ENCODE measurements at places on chromosomes 16 and 17.
A peak's percentile ranks its signal among the peaks of the same experiment; 100 is the strongest.

DNA sequence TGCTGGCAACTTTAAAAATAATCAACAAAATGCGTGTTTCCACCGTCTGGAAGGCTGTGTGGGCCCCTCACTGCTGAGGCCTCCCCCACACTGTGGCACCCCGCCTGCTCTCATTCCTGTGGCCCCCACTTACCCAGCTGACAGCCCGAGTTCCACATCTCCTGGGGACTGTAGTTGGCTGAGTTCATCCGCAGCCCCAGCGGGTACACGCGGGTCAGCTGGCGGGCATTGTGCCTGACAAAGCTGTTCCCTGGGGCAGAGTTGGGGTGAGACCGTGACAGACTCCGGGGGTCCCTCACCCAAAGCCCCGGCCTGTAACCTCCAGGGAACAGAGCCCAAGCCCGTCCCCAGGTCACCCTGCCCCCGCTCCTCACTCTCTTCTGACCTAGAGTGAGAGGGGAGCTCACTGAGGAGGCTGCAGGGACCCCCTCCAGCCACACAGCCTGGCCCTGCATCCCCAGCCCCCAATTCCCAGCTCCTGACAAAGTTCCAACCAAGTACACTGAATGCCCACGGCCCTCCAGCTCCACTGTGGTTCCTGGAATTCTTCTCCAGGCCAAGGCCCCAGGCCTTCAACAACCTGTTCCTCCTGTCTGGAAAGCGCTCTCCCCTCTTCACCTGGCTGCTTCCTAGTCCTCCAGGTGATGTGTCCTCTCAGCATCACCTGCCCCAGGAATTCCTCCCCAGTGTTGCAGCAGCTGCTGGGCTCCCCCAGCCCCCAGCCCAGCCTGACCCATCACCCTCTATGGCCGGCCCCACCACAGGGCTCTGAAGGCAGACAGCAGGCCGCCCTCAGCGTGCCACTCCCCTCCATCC, 18.0 kb downstream of the PLCD3 start:
- DNase-seq: no peak

DNA sequence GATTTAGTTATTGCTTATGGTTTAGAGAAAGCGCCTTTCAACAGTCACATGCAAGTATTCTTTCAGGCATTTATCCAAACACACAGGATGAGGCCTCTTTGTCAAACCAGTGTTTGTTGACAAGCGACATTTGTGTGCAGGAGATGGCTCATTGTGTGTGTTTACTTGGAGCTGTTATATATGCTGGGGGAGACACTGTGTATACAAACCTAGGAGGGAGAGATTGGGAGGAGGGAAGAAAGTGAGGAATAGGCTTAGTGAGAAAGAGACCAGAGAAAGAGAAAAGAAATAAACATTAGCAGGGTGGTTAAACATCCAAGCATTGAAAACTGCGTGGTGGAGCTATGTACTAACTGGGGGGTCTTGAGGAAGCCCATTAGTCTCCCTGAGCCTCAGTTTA, 437.6 kb downstream of the MAF start:
- DNase-seq: no peak

DNA sequence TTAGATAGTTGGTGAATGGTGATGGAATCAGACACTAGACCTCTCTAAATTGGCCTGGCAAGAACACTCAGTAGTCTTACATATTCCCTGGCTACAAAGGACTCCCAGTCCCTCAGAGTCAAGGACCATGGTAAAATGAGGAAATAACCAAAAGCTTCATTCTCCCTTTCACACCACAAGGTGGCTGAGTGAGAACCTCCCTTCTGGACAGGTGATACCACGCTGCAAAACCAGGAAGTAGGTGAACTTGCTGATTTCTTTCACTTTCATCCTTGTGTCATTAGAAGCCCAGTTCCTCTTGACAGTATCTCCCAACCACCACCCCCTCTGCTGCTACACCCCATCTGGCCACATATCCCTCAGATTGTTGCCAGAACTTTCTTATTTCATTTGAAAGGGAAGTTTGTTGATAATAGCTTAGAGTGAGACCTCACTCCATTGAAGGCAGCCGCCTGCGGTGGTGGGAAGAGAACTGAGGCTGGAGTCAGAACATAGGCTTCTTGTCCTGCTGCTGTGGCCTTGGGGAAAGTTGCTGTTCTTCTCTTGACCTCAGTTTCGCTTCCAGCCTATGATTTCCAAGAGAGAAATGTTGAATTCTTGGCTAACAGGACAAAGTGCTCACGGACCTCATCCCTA, 290.6 kb upstream of the CCL2 start:
- DNase-seq: peak; percentile 24

DNA sequence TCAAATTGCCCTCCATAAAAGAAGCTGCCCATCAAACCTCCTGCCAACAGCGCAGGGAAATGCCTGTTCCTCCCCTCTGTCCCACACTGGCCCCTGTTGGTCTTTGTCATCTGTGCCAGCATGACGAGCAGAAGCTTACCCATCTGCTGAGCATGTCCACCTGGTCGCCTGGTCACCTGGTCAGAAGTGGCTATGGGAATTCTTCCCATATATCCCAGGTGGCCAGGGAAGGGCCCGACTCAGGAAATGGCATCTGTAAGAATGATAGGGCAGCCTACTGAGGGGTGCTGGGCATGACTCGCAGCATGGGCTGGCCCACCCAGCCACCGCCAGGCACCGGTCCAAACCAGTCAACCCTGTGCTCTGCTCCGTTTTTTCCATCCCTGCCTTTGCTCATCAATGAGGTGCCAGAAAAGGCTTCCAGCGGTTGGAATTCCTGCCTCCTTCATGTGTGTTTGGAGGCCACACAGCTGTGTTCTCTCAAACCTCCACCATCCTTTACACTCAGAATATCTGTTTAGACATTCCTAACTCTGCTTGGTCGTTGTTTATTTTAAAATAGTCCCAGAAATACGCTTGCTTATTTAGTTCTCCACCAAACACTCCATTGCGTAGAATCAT, 145.2 kb downstream of the CLEC16A start:
- DNase-seq: no peak

- DNase-seq: no peak
Observed at GRCh38 chr17:58007781-58008706, 998 bp upstream of the SRSF1 start.

DNA sequence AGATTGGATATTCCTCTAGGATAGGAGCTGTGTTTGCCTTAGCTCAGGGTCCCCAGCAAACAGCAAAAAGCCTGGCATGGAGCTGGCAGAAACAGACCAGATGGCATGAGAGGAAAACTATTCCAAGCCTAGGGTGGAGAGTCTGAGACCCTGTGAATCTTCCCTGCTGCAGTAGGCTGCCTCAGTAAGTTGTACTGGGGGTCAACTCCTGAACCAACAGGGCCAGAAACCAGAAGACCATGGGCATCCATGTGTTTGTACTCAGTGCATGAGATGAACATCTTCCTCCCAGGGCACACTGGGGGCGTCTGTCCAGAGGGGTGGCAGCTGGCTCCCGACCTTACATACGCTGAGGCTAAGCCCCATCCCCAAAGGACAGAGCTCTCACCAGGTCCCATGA, 214.4 kb downstream of the C16orf78 start:
- no peak for DNase-seq

DNA sequence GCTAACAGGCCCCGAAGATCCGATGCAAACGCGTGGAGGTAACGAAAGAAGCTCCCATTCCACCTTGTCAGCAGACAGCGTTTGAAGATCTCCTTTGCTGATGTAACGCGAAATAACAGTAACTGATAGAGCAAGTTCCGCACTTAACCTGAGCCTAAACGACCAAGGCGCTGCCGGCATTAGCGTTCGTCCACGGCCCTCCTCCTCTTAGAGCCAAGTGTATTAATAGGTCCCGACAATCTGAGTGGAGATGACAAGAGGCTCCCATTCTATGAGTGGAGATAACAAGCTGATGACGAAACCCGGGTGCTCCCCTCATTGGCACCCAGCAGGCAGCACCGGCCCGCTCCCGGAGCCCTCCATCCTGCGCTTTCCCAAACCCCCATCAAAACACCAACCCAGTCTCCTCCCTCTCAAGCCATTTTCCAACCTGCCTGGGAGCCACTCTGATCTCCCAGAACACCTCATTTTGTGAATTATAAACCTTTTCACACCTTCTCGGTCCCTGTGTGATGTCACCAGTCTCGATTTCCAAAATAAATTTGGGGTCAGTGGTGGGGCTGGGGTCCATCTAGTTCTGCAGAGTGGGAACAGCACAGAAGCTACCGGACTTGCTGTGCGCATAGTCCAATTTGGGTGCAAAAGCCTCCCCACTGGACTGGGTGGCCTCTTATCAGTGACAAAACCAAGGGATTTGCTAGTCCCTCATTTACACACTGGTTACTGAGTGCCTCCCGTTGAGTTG, 35.4 kb upstream of the ARL4D start:
- no peak for DNase-seq

DNA sequence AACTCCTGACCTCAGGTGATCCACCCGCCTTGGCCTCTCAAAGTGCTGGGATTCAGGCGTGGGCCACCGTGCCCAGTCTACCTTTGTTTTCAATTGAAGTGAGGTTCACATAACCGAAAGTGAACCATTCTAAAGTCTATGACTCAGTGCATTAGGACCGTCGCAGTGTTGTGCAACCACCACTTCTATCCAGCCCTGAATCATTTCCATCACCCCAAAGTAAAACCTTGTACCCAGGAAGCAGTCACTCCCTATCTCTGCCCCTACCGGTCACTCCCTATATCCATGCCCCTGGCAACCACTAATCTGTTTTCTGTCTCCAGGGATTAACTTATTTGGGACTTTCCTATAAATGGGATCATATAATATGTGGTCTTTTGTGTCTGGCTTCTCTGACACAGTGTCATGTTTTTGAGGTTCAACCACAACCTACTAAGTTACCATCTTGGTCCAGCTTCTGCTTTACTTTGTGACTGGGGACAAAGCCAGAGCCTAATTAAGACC, 28.3 kb upstream of the CDC42EP4 start:
- no peak for DNase-seq

DNA sequence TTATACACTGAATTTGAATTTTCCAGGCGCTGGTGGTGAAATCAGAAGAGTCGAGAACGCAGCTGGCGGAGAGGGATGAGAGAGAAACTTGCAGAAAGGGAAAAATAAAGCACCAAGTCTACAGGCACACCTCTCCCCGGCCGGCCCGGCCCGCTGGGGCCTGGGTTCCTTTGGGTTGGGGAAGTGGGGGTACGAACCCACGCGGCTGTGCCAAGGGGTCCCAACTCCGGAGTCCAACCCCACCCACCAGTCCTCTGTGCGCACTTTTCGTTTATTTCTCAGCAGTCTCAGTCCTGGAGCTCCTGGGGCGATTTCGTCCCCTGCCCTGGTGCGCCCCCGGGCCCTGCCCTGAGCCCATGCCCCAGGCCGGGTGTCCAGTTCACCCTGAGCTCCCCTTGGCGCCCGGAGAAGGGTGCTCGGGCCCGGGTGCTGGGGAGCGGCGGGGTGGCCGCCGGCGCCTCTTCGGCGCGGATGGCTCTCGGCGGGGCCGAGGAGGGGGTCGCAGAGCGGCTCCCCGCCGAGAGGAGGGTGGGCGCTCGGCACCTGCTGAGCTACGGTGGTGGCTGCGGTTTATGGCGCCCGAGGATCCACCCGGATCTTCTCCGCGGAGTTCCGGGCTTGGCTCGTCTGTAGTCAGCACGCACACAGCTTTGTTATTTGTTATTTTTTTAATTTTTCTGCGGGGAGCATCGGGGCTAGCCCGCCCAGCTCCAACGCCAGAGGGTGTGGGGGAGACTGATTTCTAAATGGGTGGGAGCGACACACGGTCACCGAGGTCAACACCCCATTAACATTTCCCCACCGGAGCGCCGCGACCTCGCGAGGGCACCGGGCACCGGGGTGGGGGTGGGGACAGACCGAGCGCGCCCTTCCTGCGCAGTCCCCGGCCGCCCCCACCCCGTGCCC, 15.7 kb upstream of the CBX8 start:
- no peak for DNase-seq

DNA sequence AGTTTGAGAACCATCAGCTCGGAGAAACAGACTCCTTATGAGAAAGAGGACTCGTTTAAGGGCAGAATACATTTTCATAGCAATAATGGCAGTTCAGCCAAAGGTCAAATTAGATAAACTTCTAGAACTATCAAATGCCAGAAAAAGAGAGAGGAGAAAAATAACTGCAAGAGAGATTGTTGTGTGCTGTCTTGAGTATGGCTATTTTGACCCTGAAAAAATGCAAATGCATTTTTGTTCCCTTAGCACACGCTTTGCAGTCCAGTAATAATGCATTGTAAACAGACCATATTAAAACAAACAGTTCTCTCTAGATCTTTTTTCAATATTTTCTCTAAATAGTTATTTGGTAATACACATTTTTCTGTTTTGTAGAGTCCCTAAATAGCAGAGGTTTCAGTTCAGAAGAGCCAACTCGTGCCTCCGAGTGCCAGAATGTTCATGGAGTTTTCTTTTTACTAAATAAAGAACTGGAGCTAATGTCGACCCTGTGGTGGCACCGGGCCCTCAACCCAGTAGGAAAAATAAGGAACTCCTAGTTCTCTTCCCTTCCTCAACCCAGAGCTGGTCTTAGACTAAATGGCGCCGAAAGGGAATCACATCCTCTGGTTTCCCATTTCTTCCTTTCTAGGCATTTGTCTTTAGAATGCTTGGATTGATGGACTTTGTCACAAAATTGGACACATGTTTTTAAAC, 298.0 kb downstream of the MAP2K4 start:
- no peak for DNase-seq

DNA sequence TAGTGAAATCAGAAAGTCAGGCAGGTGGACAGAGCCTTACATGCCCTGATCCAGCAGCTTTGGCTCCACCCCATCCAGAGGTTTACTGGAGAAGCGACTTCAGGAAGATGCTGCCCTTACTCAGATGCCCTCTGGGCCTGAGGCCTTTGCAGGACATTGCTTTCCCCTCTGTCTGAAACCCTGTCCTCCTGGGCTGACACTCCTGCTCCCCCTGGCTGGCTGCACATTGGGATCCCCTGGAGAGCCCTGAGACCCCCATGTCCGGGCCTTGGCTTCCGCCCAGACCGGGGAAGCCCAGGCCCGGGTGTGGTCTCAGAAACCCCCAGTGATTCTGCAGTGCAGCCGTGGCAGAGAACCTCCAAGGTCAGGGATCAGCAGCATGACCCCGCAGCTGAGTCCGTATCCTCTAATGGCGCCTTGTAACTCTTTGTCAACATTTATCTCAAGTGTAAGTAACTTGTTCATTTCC, 36.6 kb downstream of the BCO1 start:
- no peak for DNase-seq

All from globus pallidus (tissue), 1 donor.